ENCODE measurements at places on chromosomes 2 and 18. TPM values are rescaled to one million over a fixed set of nuclear protein-coding genes. Genes with fewer than 3 reads are reported as not detected.

CNTNAP5 gene
- not detected for total RNA-seq

ARMC9 gene
- total RNA-seq = 1.7 TPM

ZSWIM2 gene
- not detected for total RNA-seq

DNA sequence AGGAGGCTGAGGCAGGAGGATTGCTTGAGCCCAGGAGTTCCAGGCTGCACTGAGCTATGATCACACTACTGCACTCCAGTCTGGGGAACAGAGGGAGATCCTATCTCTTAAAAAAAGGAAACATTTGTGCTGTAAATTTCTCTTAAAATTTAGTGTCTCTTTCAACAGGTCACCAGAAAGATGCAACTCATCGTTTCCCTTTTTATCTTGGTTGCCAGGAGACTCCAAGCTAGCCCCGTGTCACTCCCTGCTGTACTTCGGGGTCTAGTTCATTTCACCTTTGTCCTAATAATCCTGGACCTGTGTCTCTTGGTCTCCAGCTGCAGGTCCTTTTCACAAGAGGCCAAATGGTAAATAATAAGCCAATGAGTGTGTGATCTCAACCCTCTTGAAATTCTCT lies 7.1 kb downstream of the HS1BP3 start:
- DNase-seq = no peak

DNA sequence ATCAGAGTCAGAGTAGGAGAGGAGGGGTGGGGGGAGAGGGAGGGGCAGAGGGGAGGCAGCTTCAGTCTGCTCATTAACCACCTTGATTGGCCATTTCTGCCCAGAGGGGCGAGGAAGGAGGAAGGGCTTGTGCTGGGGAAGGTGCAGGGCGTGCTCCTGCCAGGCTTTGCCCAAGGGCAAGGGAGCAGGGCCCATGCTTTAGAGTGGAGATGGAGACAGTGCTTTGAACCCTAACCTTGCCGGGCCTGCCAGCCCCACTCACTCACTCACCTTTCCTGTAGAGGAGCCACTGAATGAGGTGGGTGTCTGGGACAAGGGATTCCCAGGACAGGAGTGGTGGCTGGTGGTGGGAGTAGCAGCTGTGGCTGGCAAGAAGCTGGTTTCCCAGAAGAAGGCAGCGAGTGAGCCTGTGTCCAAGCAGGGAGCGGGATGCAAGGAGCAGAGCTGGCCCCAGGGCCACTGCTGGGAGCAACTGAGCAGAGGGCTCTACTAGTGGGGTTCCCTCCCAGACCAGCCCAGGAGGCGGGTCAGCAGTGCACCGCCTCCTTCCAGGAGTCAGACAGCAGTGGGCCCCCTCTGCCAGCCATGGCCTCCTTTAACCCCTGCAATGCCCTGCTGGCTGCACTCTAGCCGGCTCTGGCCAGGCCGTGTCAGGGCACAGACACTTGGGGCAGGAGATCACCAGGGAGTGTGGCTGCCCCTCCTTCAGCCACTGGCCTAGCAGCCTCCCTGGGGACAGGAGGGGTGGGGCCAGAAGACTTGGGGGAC lies 3.6 kb upstream of the RUFY4 start:
- no peak for DNase-seq

SKOR2 gene
- not detected for total RNA-seq

DNA sequence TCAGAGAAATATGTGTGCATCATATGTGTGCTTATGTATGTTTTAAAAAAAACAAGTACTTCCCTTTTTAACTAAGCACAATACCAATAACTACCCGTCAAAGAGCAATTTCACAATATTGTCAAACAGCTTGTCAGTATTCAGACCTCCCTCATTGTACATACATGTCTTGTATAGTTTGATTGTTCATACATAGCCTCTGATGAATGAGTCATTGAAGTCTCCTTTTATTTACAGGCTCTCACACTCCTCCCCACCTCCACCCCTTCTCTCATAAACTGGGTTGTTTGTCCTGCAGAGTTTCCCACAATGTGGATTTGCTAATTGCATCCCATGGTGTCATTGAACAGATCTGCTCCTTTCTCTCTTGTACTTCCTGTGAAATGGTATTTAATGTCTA lies 132.8 kb upstream of the L3MBTL4 start:
- no peak for DNase-seq

FBXO36 gene
- total RNA-seq = 0.62 TPM

- no peak for DNase-seq
Observed at GRCh38 chr2:236527159-236527630, 42.4 kb upstream of the ACKR3 start.

CNOT9 gene
- 15.7 TPM for total RNA-seq

DNA sequence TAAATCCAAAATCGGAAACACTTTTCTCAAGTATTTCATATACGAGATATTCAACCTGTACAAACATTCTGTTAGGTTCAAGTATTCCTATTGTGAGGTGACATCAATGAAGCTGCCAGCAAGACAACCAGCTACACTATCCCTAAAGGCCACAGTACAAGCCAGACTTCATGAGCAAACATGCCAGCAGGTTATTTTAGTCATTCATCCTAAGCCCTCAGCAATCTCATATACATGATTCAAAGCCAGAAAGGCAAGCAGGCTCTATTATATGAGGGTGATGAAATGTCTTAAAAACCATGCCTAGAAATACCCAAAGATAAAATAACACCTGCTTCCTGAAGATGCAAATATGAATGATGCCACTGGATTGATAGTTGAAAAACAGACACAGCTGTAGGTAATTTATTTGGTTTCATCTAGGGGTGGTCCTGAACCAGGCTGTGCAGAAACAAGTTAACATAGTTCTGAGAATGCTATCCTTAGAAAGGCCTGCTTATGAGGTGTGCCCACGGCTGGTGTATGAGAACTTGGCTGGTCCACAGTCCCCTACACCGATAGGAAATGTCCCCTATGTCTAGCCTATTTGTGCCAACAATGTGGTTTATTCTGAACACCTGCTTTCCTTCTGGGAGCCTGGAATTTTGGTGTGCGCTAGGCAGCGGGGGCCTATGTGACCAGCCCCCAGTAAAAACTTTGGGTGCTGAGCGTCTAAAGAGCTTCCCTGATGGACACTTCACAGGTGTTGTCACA lies 48.2 kb upstream of the KIDINS220 start:
- no peak for DNase-seq

FBXO41 gene
- total RNA-seq = 0.87 TPM

- DNase-seq = no peak
Observed at GRCh38 chr2:63594660-63595059, 5.9 kb downstream of the MDH1 start.

FTCDNL1 gene
- 3.0 TPM for total RNA-seq

DNA sequence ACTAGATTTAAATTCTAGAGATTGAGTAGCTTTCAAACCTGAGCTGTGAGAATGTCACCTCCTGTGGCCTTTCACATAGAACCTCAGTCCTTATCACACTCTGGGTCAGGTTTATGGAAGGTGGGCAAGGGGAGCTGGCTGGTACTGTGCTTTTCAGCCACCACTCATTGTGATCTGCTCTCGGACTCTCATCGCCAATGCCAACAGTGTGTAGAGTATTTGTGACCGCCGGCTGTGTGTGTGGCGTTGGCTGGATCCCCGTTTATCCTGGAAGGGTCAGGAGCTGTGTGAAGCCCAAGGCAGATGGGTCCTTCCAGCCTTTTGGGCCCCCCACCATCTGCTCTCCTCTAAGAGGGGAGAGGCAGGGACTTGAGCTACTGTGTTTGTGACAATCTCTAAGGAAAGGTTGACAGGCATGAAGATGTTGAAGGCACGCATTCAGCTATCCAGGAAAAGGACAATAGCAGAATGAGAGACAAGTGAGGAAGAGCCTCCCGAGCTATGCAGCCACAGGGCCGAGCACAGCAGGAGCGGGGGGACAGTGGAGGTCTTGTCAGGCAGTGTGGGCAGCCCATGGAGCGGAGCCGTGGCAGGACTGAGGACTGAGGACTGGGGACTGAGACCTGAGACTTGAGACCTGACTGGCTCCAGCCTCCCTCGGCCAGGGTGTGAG lies 107.1 kb upstream of the TPO start:
- no peak for DNase-seq

SERPINB11 gene
- total RNA-seq = not detected

- no peak for DNase-seq
Observed at GRCh38 chr18:28039078-28039477, 137.9 kb downstream of the CDH2 start.

DNA sequence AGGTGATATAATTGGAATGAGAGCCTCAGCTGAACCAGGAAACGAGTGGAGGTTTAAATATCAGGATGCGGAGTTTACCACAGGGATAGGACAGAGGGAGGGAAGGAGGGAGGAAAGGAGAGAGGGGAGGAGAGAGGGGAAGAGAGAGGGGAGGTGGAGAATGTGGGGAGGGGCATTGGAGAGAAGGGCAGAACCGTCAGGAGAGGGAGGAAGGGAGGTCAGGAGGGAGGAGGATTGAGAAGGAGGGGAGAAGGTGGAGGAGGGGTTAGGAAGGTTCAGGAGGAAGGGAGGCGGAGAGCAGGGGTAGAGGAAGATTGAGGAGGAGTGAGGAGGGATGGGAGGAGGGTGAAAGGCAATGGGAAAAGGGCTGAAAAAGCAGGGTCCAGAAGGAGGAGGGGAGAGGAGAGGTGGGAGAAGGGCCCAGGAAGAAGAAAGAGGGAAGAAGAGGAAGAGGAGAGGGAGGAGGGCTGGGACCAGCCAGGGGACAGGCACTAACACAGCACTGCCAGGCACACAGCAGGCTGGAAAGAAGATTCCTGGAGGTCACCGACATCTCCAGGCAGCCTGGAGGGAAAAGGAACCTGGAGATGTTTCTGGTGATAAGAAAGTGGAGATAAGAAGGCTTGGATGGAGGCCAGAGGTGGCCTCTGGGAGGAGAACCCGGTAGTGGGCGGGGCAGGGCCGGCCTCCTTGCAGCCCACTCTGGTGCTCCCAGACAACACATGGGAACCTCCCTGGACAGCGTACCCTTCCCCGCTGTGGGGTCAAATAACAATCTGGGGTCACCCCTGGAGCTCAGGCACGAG lies 176.7 kb upstream of the SMAD2 start:
- DNase-seq = no peak

GRCh38 chr2:231732604-231733003 lies 24.3 kb downstream of the PTMA start:
- DNase-seq = no peak

GRHL1 gene
- 0.81 TPM for total RNA-seq

SRSF7 gene
- 49.7 TPM for total RNA-seq

DNA sequence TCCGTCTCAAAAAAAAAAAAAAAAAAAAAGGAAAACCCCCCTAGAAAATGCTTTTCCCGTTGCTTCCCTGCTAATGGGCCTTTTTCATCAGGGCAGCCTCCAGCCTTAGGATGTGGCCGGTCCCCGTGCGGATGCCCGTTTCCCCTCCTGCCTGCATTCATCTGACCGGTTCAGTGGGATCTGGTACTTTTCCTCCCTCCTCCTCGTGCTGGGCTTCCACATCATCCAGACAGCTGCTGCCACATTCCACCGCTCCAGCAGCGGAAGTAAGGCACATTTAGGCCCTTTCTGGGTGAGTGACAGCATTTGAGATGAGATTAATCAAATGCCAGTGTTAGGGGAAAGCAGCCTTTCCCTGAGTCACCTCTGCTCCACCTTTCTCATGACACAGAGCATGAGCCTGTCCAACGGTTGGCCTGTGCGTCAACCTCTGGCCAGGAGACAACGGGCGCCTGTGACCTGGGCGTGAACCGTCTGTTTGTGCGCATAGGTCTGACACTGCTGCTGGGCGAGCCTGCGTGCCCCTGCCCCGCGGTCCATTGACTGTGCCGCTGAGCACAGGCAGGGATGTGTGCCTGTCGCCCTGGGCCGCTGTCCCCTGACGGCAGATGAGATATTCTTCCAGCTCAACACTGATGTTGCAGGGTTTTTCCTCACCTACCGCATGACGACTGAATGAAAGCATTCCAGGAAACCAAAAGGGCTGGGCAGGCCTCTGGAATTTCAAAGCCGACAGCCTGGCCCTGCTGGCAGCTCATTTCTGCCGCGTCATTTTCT lies 174.0 kb downstream of the TGIF1 start:
- peak; percentile 84 for DNase-seq

GRCh38 chr2:60811491-60812375 lies 55.7 kb downstream of the PAPOLG start:
- no peak for DNase-seq

DNA sequence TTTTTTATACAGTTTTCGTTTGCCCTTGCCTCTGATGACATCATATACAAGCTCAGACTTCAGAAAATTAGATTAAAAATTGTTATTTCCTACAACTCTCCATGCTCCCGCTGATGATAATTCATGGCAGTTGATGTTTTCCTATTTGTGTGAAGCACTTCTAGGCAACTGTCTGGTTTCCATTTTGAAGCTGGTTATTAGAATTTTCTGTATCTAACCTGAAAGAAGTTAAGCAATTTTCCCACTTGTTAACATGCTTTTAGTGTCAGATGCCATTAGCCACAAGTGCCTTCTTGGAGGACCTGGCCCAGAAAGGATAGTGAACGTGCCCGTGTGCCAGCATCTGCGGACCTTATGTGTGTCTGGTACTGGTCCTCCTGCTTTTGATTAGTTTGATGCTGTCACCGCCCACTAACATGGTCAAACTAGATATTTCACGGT lies 347.6 kb upstream of the RAB12 start:
- no peak for DNase-seq

DNA sequence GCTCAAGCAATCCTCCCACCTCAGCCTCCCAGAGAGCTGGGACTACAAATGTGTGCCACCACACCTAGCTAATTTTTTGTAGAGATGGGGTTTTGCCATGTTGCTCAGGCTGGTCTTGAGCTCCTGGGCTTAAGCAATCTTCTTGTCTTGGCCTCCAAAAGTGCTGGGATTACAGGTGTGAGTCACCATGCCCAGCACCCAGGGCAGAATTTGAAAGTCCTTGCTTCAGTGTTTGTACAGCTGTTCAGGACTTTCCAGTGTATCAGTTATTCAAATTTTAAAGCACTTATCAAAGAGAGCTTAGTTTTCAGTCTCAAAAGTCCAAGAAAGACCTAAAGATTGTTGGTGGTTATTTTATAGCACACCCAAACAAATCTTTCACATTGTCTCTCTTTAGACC lies 43.6 kb upstream of the VPS54 start:
- no peak for DNase-seq

DNA sequence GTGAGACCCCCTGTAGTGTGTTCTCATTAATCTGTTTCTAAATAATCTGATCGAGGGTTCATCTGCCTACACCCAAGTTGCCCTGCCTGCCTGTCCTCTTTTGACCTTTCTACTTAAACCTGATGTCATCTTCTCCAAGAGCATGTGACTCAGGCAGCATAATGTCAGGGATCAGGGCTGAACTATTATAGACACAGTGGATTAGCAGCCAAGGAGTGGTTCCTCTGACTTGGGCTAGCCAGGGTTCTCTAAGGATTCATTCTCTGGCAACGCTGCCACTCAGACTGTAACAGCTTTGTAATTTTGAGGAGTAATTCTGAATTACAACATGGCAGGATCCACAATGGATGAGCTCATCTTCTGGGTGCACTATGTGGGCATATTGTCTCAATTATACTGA lies 124.0 kb downstream of the MDH1 start:
- DNase-seq = no peak

SERPINB5 gene
- total RNA-seq = not detected

COL5A2 gene
- total RNA-seq = 10.5 TPM

Measured in Right ventricle myocardium inferior (tissue), 1 donor.